ENCODE measurements at places on chromosomes 2 and 18.

- DNase-seq: no peak
Measured at GRCh38 chr2:176917-177316, 86.9 kb downstream of the SH3YL1 start.

DNA sequence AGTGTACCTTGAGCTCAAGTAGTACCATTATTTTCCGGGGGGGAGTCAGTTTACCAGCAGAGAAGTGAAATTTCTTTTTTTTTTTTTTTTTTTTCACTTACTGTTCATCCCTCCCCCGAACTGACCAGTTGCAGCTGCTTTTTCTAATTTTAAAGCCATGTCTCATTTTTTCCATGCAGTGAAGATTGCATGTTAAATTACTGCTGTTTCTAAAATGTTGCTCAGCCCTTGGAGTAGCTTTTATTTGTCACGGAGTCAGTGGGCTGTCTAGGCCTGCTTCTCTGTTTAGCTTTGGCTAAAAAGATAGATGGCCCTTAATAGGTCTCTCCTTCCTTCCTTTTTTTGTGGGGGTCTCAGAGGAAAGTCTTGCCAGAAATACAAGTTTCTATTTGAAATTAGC is 70.2 kb downstream of the NGEF start:
- DNase-seq: no peak

DNA sequence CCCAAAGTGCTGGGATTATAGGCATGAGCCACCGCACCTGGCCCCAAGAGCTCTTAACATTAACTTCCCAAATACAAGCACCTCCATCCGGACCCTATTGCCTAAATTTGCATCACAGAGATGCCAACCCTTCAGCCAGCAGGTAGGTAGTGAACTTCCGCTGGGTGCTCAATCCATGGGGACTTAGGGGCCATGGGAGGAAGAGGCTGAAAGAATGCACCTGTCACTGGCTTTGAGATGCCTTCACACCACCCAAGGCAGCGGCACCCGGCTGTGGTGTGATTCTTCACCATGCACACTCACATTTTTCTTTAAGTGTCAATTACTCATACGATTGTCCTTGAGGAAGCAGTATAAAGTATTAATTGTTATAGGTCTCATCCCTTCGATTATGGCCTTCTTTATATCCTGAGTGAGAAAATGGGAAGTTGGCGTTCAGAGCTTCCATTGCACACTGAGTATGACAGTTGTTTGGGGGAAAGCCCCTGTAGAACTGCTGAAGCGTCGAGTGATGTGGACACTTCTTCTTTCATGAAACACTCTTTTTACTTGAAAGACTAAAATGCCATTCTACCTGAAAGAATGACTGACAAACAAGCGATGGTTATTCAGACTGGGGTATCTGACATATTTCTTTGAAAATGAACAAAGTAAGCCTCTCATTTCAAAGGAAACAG is 51.8 kb upstream of the BIN1 start:
- DNase-seq: no peak

GRCh38 chr2:73373344-73373743 is 12.3 kb upstream of the ALMS1 start:
- DNase-seq: no peak

DNA sequence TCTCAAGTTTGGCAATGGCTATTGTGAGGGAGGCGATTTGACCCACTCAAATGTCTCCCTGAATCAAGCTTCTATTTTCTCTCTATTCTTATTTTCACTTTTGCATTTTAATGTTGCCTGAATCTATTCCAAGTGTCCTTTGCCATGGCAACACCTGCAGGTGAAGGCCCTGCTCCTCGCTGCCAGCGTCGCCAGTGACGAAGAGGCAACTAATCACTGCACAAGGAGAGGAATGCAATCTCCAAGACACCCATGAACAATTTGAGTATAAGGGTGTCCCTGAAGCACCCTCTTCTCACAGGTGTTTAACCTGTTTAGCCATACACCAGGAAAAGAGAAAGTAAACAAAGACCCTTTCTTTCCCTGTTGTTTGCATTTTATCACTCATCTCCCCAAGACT is 165.6 kb upstream of the VRK2 start:
- DNase-seq: no peak

DNA sequence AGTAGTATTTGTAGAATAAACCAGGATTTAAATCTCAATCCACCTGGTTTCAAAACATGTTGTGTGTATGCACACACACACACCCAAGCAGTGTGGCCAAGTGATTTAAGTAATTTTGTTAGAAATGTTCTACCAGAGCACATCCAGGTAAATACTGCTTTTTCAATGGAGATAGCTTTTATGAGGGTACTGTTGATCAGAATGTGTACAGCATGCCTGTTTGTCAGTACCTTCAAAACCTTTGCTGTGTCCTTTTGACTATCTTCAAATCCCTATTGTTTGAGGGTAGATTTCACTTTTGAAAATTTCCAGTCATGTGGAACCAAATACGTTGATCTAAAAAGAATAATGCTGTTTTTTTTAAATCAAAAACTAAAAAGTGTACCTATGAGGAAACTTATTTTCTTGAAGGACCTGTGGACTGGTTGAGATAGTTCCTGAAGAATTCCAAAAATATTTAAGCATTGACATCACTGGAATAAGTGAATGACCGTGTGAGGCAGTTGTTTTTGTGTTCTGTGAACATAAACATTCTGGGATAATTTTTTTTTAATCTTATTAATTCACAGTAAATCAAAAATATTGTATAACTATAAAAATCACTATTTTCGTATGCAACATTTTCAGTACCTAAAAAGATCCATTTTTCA is 70.9 kb downstream of the PTRHD1 start:
- DNase-seq: no peak

DNA sequence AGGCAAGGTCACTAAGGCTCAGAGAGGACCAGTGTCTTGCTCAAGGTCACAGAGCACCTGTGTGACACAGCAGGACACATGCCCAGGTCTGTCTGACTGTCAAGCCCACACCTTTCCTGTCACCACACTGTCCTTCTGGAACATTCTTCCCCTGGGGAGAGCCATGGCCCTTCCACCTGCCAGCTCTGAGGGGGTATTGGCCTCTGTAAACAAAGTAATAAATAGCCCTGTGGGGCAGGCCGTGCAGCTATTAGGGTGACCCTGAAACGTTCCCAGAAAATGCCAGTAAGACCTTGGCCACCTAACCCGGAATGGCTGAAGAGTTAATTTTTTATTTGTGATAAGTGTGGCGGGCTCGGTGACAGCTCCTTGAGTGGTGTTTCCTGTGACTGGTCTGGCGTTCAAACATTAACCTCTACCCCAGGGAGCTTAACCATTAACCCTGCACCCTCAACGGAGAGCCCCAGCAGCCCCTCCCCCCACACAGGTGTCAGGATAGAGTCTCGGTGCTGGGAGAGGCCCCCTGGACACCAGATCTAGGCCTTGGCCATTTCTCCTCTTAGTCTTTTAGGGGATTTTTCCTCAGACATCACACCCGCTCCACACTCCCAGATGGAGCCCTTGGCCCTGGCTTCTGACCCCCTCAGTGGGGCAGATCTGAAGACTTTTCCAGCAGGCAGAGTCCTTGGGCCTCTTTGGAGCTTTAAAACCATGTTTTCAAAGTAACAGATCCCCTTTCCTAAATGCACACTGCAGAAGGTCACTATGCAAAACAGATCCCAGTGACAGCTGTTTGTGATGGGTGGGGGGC is 36.6 kb downstream of the SCTR start:
- no peak for DNase-seq

DNA sequence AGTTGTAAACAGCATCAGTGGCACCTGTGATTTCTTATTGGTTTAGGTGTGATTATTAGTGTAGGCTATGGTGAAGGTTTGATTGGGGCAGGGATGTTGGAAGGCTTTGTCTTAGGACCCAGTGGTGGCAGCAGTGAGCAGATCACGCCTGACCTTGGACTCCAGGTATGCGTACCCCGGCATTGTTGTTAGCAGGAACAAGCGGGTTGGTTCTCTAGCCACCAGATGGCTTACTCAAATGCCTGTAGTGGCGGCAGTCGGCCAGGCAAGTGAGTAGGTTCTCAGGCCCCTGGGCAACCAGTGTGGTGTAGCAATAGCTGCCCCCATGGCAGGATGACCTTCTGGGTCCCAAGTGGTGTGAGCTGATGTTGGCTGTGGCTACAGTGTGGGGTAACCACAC is 558.3 kb downstream of the KCNJ3 start:
- DNase-seq: no peak

DNA sequence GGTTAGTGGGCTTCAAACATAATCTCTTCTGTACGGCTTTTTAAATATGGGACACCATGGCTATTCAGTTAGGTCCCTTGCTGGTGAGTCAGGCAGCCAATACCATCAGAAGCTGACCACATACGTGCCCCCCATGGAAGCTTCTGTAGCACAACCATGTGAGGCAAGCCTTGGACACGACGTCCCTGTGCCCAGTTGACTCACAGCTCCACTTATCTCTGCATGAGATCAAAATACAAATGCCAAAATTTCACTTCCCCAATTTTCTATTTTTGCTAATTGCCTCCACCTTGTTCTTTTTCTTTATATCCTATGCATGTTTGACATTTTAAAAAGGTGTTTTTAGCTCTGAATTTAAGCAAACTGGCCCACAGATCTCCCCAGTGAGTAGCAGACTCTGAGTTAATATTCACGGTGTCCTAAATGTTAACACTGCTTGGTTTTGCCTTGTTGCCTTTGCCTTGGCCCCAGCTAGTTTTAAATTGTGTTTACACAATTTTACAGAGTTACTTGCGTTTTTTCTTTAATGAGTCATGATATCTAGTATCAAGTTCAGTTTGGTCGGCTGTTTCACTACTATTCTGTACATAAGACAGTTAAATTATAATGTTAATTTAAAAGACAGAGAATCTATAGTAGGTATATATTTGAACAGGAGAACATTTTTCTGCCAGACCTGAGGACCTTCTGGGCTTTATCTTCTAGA is 77.5 kb downstream of the CDCA7 start:
- DNase-seq: no peak

DNA sequence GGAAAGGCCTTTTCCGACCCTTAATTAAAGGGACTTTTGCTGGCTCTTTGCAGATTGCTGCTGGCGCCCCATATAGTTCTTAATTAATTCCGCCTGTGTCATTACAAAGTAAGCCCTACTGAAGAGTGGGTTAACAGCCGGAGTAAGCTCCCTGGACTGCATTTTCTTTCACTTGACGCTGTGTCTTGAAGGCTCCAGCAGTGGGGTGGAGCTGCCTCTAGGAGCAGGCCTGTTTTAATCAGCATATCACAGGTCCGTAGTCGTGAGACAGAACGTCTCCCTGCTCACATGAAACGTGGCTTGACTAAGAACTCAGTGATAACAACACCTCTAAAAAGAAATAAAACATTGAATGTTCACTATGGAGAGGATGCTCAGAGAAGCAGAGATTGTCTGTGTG is 329.9 kb upstream of the RAB12 start:
- no peak for DNase-seq

DNA sequence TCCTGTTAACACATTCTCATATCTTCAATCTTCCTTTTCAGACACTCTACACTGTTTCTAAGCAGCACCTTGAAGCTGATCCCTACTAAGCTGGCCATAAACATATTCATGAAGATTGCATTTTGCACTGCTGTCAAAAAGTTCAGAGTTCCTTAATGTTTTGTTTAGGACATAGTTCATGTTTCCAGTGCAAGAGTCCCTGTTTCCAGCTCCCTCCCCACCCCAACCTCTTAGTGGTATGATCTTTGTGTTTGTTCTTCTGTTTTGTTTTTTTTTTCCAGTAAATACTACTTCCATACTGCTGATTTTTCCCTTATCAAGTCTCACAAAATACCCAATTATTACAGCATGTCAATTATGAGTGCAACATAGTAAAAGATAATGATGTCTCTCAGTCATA is 4.1 kb upstream of the SLC40A1 start:
- DNase-seq: no peak

GRCh38 chr2:86393521-86394491 is 47.4 kb upstream of the KDM3A start:
- no peak for DNase-seq

- no peak for DNase-seq
Measured at GRCh38 chr2:62724106-62724505, 18.6 kb downstream of the EHBP1 start.

GRCh38 chr2:207239754-207240494 is 74.2 kb upstream of the KLF7 start:
- no peak for DNase-seq

- DNase-seq: no peak
Measured at GRCh38 chr2:210370562-210370961, 55.6 kb upstream of the MYL1 start.

DNA sequence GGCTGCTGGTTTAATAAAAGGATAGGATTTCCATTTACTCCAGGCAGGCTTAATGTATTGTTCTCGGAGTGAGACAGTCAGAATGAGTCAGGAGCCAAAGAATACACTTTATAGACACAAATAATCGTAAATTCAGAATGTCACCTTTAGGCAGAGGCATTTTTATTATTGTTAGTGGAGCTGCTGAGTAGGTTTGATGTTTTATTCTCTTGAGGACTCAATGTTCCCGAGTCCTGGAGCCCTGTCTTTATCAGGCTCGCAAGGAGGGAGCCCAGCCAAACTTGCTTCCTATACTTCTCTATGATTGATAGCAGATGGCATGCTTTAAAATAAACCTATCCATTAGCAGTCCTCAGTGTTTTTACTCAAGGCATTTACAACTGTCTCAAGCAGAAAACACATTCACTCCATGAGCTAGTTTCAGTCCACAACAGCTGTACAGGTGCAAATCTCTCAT is 492.3 kb upstream of the ZEB2 start:
- DNase-seq: no peak

GRCh38 chr2:74045454-74045853 is 60.7 kb downstream of the TET3 start:
- no peak for DNase-seq

DNA sequence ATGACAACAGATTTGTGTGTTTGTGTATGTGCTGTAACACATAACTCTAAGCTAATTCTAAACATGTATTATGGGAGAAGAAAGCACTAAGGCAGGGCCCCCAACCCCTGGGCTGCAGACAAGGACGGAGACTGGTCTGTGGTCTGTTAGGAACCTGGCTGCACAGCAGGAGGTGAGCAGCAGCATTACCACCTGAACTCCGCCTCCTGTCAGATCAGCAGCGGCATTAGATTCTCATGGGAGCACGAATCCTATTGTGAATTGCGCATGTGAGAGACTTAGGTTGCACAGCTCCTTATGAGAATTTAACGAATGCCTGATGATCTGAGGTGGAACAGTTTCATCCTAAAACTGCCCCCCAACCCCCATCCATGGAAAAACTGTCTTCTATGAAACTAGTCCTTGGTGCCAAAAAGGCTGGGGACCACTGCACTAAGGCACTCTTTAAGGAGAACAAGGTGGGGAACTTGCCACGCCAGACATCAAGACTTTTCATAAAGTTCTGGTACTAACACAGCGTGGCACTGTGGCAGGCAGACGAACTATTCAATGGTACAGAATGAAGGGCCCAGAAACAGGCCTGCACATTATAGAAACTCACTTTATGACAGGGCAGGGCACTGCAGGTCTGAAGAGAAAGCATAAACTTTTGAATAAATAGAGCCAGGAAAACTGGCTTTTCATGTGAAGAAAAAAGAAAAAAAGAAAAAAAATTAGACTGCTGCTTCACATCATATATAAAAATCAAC is 14.0 kb downstream of the REEP1 start:
- DNase-seq: no peak

- DNase-seq: no peak
Measured at GRCh38 chr2:173831312-173832229, 133.6 kb downstream of the SP3 start.
